GM12892 (cell line): ENCODE measurements at places on chromosomes 6 and 20.

- DNase-seq: no peak
Measured at GRCh38 chr6:129364767-129365166, 345.2 kb downstream of the ARHGAP18 start.

DNA sequence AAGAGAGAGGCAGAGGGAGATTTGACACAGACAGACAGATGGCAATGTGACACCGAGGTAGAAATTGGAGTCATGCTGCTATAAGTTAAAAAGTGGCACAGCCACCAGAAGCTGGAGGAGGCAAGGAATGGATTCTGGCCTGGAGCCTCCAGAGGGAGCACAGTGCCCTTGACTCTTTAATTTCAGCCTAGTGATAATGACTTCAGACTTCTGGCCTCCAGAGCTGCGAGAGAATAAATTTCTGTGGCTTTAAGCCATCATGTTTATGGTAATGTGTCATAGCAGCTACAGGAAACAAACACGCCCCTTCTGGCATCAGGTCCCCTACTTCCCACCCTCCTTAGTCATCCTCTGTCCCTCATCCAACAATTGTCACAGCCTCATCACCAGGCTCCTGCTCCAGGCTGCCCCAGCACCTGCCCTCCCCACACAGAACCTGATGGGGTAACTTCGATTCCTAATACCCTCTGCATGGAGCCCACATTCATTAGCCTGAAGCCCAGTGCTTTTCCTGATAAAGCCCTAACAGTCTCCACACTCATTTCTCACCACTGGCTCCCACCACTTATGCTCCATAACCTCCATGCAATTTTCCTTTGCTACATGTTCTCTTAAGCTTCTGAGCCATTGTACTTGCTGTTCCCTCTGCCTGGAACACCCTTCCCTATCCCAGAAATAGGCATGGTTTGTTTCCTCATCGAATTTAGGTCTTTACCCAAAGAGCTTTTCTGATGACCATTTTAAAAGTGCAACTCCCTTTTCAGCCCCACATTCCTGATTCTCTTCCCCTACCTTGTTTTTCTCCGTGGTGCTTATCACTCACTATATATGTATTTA is 69.7 kb upstream of the TOX2 start:
- no peak for DNase-seq

- DNase-seq: no peak
Measured at GRCh38 chr6:161150566-161150965, 123.3 kb downstream of the AGPAT4 start.

DNA sequence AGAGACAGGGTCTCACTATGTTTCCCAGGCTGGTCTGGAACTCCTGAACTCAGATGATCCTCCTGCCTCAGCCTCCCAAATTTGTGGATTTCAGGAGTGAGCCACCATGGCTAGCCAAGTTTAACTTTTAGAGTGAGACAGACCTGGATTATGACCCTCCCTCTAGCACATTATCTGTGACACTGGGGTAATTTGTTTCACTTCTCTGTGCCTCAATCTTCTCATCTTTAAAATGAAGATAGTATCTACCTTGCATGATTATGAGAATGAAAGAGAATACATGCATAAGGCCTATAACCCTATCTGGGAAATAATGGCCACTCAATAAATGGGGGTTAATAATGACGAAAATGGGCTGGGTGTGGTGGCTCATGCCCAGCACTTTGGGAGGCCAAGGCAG is 373.6 kb downstream of the SYNE1 start:
- DNase-seq: no peak

GRCh38 chr20:48146308-48146707 is 361.0 kb upstream of the SULF2 start:
- DNase-seq: no peak

GRCh38 chr20:7159903-7160302 is 392.4 kb downstream of the BMP2 start:
- DNase-seq: no peak

DNA sequence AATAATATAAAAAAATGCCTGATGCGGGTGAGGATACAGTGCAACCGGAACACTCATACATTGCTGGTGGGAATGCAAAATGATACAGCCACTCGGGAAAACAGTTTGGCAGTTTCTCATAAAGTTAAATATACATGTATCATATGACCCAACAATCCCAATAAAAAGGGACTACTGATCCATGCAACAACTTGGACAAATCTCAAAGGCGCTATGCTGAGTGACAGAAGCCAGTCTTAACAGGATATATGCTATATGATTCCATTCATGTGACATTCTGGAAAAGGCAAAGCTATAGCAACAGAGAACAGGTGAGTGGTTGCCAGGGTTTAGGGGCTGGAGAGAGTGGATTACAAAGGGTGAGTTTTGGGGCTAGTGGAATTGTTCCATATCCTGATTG is 170.2 kb upstream of the MLN start:
- no peak for DNase-seq

DNA sequence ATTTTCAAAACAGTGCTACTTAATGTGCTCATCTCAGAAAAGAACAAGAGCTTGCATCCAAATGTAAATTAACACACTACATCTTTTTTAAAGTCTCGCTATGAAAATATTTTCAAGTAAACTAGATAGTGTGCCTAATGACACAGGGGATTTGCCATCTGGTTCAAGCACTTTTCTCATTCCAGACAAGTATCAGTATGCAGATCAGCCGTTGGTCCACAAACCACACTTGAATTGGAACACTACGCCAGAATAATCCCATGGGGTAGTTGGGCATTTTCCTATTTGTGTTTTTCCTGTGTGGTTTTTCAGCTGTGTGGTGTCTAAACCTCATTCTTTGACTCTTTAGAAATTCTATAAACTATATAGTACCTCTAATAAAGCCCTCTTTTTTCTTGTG is 256.2 kb downstream of the EPHA7 start:
- DNase-seq: no peak

GRCh38 chr6:11228935-11229654 is 3.4 kb downstream of the NEDD9 start:
- DNase-seq: no peak

DNA sequence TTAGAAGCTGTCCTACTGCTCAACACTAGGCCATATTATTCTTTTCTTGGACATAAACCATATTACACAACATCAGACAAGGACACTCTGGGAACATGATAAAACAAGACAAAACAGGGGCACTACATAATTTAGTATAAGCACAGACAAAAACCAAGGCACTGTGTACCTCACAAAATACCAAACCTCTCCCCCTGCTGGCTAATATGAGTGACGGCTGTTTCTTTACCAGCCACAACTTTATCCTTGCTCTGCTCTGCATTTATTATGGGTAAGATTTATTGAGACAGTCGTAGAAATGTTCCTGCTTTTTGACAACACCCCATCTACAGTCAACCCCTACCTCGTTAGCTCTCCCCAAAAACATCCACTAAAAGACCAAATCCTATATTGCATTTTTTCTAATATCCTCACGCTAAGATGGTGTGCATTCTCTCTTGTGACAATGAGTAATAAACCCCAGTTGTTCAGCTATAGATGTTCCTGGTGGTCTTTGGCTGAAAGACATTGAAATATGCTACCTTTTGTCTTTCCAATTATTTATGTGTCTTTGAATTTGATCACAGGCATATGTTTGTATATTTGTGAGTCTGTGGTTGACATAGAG is 23.8 kb upstream of the POLR1H start:
- DNase-seq: no peak

GRCh38 chr6:5270093-5270680 is 8.9 kb downstream of the FARS2 start:
- no peak for DNase-seq

GRCh38 chr6:7243179-7243981 is 69.6 kb downstream of the SSR1 start:
- DNase-seq: no peak

DNA sequence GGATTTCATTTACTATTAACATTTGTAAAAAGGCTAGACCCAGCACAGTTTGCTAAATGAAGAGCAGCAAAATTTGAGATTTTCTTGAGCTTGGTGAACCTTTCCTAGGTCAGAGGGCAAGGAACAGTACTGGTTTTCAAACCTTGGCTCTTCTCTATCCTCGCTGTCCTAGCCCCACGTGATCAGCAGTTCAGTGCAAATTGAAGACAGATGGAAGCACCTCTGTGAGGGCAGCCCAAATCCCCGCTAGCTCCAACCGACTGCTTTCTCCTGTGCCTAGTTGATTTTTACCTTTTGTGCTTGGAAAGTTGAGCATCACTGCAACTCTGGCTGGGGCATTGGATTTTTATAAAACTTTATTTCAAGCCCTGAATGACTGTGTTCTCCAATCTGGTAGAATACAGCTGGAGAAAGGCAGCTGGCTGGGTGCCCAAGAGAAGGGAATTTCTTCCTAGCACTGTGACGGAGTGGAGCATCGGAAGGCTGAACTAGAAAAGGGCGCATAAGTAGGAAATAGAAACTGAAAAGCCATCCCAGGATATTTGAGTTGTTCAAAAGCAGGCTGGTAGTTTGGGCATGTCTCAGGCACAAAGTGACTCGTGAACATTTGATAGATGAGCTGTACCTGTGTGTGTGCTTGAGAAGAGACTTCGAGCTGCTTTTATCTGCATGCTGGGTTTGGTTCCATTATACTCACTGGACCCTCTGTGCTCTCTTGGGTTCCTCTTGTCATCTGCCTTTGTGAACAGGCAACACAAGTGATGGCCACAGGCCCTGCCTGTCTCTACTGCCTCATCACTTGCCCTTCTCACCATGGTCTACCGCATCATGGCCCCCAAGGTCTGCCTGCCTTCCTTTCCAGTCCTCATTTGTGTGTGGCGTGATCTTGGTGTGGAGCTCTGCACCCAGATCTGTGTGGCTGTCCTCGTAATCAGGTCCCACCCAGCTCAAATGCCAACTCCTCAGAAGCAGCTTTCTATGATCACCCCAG is 2.3 kb downstream of the RNF114 start:
- DNase-seq: no peak

- DNase-seq: no peak
Measured at GRCh38 chr6:40440053-40440452, 147.1 kb downstream of the LRFN2 start.

GRCh38 chr20:16699293-16699692 is 30.5 kb upstream of the SNRPB2 start:
- DNase-seq: no peak

DNA sequence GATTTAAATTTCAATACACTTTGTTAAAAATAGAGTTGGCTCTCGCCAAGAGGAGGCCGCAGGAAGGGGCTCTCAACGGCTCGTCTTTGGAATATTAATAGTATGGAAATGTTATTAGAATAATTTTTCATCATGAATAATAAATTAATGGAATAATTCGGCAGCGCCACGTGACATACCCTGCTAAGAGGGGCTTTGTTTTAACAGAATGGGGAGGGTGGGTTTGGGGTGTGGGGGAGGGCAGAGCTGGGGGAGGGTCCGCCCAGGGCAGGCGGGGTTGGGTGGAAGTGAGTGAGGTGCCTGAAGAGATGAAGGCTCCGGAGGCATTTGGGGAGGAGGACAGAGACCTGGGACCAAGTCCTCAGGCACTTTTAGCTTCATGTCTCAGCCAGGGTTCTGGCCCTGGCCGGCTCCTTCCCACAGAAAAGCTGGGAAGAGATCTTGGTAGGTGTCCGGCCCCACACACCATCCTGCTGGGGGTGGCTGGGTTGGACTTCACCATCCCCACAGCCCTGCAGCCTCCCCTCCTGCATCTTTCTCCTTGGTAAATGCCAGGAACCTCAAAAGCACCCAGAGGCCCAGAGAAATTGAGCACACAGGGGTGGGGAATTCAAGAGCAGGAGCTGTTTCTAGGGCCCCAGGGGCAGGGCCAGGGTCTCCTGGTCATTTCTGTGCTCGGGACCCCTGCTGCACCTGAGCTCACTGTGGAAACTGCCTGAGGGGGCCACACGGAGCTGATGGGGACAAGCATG is 93.6 kb upstream of the BHLHE23 start:
- DNase-seq: no peak

DNA sequence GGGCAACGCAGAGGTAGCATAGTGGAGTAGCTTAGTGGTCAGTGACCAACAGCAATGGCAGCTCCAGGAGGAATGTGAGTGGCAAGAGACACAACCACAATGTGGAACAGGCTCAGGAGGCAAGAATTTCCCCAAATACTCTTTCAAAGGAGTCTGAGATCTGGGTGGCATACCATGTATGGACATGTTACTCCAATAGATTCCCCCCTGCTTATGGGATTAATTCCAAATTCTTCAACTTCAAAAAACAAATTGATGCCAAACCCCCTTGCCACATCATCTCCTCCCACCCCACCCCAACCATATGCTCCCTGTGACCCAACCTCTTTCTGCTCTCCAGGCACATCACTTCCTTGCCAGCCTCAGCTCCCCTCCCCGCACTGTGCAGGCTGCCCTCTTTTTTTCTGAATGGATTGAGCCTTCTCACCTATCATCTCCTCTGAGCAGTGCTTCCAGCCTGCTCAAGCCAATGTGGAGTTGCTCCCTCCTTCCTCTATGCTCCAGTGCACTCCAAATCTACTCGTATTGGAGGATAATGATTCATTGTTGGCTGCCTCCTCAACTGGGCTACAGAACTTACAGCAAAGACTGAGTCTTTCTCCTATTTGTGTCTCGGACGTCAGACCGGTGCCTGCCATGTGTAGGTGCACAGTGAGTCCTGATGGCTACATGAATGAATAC is 93.0 kb upstream of the CEP85L start:
- DNase-seq: no peak

DNA sequence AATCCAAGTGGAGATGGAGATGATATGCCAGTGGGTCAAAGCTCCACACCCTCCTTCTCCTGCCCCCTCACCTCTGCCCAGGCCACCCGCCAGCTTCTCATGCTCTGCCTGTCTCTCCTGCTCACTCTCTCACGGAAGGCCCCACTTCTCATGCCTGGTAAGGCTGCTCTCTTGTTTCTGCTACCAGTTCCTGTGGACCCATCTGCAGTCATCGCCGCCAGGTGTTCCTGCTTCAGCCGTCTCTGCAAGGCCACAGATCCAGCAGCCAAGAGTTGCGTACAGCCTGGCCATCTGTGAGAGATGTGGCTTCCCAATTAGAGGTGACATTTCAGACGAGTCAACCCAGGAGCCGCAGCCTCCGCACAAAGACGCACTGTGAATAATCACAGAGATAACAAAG is 40.8 kb upstream of the NXT1 start:
- no peak for DNase-seq

- DNase-seq: peak; percentile 19
Measured at GRCh38 chr6:132456700-132457143, 55.4 kb upstream of the MOXD1 start.

DNA sequence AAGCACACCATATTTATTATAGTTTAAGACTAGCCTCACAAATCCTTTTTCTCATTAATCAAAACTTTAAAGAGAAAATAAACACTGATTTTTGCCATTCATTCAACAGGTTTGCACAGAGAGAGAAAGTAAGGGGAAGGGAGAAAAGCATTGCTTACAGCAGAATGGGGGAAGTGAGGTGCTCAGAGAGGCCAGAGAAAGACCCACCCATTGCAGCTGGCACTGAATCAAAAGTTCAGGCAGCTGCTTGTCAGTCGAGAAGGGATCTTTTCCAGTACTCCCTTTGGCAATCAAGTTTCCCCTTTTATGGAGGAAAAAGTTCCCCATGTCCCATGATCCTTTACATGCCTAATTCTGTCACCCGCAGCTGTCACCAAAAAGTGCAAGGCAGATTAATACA is 8.0 kb upstream of the CRISP2 start:
- no peak for DNase-seq
